ENCODE measurements at places on chromosomes 1 and 21.
A peak's percentile ranks its signal among the peaks of the same experiment; 100 is the strongest.

DNA sequence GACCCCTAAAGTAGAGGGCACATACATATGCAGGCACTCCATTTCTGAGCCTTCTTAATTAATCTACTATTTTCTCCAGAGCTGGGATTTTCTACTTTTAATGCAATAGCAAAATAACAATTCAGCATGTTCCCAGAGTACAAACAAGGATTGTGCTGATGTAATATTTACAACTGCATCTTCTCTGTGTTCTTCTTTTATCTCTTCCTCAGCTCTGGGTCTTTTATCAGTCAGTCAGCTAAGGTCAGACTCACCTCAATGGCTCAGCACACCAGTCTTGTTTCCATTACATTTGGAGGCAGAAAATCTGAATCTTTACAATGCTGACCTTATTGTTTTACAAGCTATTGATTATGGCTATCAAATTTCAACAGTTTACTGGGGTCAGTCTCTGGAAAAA lies 323.3 kb upstream of the NR5A2 start:
- DNase-seq: no peak

GRCh38 chr1:43621861-43622260 lies 28.1 kb upstream of the KDM4A start:
- no peak for DNase-seq

DNA sequence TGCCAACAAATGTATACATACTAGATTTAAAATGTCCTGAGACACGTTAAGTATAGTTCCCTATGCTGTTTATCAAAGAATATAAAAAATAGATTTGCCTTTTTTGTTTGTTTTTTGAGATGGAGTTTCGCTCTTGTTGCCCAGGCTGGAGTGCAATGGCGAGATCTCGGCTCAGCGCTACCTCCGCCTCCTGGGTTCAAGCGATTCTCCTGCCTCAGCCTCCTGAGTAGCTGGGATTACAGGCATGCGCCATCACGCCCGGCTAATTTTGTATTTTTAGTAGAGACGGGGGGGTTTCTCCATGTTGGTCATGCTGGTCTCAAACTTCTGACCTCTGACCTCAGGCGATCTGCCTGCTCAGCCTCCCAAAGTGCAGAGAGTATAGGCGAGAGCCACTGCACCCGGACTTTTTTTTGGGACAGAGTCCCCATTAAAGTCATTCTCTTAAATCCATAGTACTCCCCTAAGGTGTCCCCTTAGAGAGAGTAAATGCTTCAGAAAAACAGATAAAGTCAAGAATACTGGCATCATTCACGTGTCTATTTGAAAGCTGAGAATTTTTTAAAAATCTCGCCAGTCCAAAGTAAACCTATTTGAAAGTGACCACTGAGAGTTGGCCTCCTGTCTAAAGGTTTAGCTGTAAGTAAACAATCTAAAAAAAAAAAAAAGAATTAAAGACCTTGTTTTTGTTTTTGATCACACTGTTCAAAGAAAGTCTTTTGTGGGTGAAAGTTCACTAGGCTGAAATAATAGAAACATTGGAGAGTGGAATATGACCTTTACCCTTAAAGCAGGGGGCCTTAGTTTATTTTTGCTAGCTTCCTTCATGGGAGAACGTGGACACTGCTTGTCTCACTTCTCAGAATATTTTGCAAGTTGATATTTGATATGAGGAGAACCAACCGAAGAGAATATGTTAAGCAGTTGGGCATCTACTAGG lies 48.0 kb upstream of the SLC16A1 start:
- no peak for DNase-seq

DNA sequence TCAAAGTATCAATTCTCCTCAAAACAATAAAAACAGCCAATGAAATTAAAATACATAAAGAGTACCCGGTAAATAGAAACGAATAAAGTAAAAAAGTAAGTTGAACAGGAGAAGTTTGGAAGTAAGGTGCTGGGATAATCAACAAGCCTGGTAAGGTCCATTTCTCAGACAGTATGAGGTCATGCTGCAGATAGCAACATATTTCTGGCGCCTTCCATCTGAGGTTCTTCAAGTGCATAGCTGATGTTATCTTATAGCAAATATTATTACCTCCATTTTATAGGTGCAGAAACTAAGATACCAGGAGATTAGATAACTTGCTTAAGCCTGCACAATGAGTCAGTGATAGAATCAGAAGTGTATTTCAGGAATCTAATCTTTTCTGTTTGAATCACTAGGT lies 23.7 kb upstream of the CEP350 start:
- DNase-seq: peak; percentile 95

- no peak for DNase-seq
These were observed 513 bp downstream of the PBX1 start for GRCh38 chr1:164559342-164560051.

DNA sequence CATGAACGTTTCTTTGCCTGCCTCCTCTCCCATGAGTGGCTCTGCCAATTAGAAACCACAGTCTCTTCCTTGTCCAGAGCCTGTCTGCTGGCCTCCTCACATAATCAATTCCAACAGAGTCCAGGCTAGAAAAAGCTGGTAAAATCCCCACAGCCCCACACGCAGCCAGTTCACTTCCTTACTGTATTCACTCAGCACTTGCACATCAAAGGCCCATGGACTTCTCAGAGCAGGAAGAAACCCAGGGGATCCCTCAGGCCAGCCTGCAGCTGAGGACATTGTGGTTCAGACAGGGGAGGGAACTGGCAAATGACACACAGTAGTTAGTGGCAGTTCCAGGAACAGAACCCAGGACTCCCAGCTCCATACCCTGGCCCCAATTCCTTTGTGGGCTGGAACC lies 171.6 kb upstream of the EDN2 start:
- DNase-seq: no peak

DNA sequence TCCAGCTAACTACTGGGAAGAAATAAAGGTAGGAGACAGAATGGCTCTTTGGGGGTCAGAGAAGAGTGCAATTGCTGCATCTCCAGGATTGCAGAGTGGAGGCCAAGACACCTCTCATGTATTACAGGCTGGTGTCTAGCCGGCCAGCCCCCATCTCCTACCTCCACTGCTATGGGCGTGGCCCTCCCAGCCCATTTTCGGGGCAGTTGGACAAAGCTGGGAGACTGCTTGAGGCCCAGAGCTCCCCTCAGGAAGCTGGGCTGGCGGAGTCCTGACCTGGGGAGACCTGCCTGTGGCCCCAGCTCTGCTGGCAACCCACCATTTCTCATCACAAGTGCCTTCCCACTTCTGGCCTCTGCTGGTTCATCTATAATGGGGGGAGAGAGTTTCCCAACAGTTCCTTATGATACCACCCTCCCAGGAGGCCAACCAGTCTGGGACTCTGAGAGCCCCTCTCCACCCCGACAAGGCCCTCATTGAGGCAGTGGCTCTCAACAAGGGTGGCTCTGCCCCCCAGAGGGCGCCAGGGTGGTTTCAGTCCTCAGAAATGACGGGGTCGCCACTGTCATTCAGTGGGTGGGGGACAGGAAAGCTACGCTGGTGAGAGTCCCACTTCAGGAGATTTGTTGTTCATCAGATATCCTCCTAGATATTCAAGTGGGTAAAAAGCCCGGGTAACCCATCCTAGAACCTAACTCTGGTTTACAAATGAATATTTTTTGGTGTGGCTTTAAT lies 11.5 kb downstream of the RAP1GAP start:
- no peak for DNase-seq

GRCh38 chr1:43438953-43439581 lies 14.7 kb downstream of the HYI start:
- DNase-seq: no peak

DNA sequence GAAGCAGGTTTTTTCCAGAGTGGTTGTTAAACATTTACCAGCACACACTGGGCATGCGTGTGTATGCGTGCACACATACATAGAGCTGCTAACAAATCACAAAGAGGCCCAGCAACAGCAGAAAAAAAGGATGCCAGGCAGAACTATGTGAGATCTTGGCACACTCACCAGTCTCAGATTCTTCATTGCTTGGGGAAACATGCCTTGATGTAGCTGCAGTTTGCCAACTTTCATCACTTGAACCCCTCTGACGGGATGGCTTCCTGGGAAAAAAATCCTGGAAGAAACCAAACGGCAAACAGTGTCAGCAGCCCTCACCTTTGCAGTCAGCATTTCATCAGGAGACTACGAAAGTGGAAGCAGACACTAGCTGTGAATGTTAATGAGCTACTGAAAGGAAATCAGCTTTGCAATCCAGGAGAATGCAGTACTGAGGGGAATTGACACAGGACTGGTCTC lies 609.1 kb downstream of the KIF26B start:
- no peak for DNase-seq

DNA sequence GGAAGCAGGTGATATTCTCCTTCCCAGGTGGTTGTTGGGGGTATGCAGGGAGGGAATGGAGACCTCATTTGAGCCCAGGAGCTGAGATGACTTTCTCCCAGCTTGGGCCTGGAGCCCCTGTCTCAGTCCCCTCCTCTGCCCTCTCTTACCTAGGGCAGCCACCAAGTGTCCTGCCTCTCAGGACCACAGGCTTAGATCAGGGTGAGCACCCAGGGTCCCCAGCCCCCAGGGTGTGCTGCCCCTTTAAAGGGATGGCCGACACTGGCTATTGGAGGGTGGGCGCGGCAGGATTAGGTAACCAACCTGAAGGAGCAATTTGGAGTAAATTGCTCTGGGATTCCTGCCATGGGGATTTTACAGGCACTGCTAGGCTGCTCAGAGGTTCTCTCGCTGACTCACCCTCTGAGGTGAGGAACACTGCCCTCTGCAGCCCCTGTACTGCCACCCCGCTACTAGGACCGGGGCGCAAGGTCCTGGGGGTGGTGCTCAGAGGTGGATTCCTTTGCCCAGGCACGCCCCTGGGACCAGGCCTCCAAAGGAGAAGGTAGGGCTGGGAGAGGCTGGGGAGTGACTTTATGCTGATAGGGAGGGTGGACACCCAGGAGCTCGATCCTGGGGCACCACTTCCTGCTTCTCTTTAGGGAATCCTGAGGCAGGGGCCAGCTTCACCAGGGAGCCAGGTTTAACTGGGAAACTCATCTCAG lies 1.5 kb downstream of the RPS6KA1 start:
- peak; percentile 61 for DNase-seq

- DNase-seq: no peak
These were observed 109.1 kb downstream of the HHAT start for GRCh38 chr1:210437781-210438180.

- no peak for DNase-seq
These were observed 83.6 kb upstream of the CNTN2 start for GRCh38 chr1:204959374-204959773.

DNA sequence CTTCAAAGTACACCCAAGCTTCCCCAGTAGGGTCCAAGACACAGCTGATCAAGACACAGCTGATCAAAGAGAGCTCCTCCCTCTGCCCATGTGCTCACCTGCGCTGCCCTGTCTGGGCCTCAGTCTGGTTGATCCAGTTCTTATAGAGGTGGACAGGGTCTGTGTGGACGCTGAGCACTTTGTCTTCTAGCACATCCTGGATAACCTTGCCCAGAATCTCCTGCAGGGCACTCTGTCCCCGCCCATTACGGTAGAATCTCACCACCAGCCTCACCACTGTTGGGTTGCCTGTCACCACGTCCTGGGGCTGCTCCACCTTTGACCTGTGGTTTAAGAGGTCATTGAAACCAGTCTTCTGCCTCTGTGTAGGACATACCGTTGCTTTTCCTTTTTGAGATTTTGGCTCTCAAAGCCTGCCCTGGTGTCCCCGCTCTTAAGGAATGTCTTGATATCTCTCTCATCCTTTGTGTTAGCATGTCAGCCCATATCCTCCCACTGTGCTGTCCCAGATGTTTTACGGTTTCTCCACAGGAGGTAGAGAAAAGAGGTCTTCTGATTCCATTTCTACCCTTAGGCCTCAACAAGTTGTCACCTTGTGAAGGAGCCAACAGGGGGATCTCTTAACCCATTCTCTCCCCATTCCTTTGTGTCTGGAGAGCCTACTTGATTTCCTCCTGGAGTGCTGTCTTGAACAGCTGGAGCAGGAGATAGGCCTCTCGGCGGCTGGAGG lies 33.5 kb downstream of the IQGAP3 start:
- no peak for DNase-seq
